ENCODE measurements at places on chromosomes 1 and 21. TPM values are rescaled to one million over a fixed set of nuclear protein-coding genes. Genes with fewer than 3 reads are reported as not detected.

The OR2L2 gene
- not detected for total RNA-seq

The NKAIN1 gene
- total RNA-seq = 3.6 TPM

The WDTC1 gene
- 13.2 TPM for total RNA-seq

The CR1L gene
- not detected for total RNA-seq

The CCDC17 gene
- total RNA-seq = 0.06 TPM

The SLC1A7 gene
- not detected for total RNA-seq

The FALEC gene
- not detected for total RNA-seq

The TMEM240 gene
- total RNA-seq = 1.1 TPM

The BGLAP gene
- not detected for total RNA-seq

The CFAP74 gene
- not detected for total RNA-seq

The EFNA3 gene
- total RNA-seq = 5.1 TPM

The RYR2 gene
- not detected for total RNA-seq

The NOTCH2 gene
- 31.9 TPM for total RNA-seq

The SLFNL1 gene
- total RNA-seq = 0.12 TPM

The ASH1L gene
- total RNA-seq = 15.6 TPM

The SPRR2D gene
- not detected for total RNA-seq

The SERPINC1 gene
- total RNA-seq = not detected

The ERI3 gene
- total RNA-seq = 131 TPM
